Amniotic stem cell (primary cell): ENCODE measurements at places on chromosomes 16 and 17.

DNA sequence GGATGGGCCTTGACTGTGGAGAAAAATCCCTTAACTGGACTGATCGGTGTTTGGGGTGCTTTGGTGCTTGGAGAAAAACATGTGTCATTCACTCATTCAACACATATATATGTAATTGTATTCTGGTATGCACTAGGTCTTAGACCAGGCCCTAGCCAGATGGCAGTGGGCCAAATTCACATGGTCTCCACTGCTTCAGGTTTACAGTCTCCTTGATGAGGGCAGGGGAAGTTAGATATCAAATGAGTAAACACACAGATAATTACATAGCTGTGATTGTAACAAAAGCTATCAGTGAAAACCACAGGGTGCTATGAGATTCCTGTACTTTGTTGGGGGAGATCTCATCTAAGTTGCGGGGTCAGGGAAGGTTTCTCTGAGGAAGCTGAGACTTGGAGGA lies 78.8 kb downstream of the WWP2 start:
- DNase-seq = no peak

GRCh38 chr16:53220585-53220984 lies 165.8 kb downstream of the CHD9 start:
- DNase-seq = no peak

DNA sequence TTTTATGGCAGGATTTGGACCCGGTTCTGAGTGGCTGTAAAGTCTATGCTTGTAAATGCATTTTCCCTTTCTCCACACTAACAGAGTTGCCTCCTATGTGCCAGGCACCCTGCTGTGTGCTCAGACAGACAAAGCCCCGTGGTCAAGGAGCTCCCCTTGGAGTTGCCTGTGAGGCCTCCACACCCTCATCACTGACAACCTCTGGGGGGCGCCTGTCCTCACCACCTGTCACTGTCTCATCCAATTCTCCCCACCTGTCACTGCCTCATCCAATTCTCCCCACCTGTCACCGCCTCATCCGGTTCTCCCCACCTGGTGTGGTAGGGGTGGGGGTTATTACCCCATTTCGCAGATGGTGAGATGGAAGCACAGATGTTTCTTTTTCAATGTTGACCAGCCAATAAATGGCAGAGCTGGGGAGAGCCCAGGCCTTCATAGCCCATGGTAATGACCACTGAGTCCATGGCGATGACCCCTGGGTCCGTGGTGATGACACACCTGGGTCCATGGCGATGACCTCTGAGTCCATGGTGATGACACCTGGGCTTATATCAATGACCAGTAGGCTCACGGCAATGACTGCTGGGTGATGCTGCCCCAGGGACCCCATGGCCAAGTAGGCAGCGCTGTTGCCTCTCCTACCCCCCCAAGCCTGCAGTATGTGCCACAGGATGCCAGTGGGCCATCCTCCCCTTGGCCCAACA lies 150.1 kb downstream of the IRF8 start:
- no peak for DNase-seq

GRCh38 chr17:57861000-57861789 lies 11.4 kb upstream of the MRPS23 start:
- no peak for DNase-seq

DNA sequence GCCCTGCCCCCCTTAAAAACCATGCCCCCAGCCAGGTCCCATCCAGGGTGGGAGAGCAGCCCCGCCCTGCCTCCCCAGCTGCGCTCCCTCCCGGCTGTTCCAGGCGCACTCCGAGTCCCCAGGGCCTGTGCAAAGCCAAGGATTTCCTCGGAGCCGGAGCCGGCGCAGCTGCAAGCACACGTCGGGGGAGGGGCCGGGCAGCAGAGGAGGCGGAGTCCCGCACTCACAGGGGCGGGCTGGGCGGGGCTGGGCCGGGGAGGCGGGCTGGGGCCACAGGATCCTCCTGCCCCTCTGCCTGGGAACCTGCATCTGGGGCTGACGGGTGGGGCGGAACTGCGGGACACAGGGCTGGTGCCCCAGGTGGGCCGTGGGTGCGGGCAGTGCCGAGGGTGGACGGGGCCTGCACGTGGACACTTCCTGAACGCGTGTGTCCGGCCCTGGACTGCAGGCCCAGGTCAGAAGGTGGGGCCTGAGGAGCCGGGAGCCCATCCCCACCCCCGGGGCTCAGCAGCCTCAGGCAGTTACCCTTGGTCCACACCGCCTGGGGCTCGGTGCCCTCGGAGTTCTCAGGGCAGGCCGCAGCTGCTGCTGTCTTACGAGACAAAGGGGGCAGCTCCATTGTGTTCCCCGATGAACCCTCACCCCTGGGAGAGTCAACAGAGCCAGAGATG lies 24.0 kb upstream of the SSTR5 start:
- no peak for DNase-seq

- no peak for DNase-seq
These were observed 166.7 kb downstream of the XYLT1 start for GRCh38 chr16:17304106-17304490.

- DNase-seq = no peak
These were observed 76.0 kb downstream of the ZNF18 start for GRCh38 chr17:11921296-11921695.

DNA sequence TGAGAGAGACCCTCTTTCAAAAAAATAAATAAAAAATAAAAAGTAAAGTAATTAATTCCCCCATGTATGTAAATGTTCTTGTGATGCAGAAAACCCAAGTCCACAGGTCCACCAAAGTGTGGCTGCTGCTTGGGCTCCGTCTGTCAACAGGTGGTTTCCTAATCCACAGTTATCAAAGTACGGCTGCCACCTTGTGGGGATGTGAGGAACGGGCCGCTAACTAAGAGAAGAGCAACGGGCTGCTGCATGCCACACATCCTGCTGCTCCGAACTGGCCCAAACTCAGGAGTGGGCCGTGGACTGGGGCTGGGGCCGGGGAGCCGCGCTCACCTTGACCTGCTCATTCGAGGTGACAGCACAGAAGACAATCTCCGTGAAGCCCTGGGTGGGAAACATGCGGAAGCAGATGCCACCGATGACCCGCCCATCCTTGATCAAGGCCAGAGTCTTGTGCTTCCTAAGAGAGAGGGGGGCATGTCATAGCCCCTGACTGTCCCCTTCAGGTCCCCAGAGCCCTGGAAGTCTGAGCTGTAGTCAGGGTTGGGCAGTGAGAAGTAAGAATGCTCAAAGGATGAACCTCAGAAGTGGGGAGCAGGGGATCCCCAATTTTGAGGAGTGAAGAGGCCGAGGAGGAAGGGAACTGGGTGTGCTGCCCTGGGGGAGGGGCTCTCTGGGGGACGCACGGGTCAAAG lies 4.3 kb downstream of the KAT2A start:
- peak; percentile 72 for DNase-seq
